ENCODE measurements at places on chromosomes 4 and X. TPM values are rescaled to one million over a fixed set of nuclear protein-coding genes. Genes with fewer than 3 reads are reported as not detected.

GRCh38 chr4:109588176-109588575 is 28.1 kb downstream of the MCUB start:
- no peak for DNase-seq

The HTN3 gene
- not detected for total RNA-seq

GRCh38 chr4:47915378-47915777 is 995 bp upstream of the NFXL1 start:
- DNase-seq, result no peak

The GUCY1B1 gene
- 16.5 TPM for total RNA-seq

DNA sequence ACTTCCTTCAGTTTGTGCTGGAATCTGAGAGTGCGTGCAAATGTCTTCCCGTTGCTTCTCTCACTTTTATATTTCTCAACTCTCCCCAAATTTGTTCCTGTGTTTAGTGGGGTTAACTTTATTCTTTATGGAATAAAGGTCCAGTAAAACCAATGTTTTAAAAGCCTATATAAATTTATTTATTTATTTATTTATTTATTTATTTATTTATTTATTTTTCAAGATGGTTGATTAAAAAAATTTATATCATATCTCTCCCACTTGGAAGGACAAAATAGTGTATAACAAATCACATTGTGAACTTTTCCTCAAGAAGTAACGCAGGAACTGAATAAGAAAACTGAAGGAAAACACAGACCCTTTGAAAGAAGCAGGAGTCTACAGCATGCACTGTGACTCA is 95.3 kb upstream of the ITM2A start:
- no peak for DNase-seq

DNA sequence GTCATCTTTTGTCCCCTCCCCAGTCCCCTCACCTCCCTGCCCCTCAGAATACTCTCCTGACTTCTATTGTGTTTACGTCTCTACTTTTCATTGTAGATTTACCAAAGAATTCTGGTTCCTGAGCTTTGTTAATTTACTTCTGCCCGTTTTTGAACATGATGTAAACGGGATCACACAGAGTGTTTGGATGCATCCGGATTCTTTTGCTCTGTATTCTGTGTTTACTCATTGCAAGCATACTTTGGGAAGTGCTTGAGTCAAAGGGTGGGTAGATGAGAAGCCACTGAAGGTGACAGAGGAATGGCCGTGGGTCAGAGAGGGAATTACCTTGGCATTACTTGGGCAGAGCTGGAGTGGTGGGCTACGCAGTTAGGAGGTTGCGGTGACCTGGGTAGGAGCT is 18.0 kb downstream of the CLCN4 start:
- no peak for DNase-seq

DNA sequence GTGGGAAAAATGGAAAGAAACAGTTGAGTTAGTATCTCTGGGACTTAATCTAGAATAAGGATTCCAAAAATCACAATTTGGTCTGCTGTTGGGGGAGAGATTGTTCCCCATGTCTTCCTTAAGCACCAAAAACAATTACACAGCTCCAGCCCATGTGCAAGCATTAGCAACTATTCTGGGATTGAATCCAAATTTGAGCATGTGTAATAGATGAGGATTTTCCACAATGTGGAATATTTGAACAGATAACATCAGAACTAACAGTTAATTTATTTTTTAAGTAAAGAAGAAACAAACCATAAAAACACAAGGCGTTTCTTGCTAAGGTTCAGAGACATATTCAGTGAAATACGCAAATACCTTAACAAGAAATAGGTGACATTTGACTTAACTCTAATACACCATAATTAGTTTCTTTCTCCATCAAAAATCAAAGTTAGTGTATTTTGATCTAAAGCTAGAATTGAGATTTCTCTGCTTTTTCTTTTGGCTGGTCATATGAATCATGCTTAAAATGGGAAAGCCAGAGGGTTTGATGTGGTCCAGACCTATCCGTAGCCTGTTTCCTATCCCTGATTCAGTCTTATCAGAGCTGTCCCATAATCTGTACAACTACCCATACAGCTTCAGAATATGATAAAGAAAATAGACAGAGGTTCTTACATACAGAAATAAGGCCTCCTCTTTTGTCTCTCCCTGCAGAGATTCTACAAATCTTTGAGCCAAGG is 413.4 kb downstream of the PACRGL start:
- DNase-seq, result peak; percentile 80

GRCh38 chr4:180356766-180357165 is 1886.4 kb upstream of the TENM3 start:
- no peak for DNase-seq

GRCh38 chr4:41185614-41186592 is 28.4 kb downstream of the APBB2 start:
- DNase-seq, result peak; percentile 32

DNA sequence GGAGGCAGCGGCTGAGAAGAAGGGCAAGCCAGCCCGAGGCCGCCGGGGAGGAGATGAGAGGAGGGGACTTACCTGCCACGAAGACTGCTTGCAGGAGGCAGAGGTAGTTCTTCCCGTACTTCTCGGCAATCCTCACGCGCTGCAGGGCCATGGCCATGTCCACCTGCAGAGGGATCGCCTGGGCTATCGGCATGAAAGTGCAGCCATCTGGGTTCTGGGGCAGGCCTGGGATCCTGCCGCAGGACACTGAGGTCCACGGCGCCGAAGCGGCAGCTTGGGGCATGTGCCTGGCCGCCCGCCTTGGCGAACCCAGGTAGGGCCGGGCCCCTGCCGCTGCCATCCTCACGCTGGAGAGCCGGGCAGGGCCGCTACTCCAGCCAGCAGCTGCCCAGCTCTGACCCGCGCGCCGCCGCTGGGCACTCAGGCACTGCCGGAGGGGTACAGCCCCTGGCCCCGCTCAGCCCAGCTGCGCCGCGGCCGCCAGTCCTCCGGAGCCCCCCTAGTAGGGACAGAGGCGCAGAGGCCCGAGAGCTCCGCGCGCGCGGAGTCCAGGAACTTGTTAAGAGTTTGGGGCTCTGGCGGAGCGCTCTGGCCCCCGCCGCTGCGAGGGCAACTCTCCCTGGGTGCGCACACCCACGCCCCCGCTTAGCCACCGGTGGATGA is 16.0 kb downstream of the MCF2 start:
- DNase-seq, result no peak

- DNase-seq, result no peak
These were observed 109.5 kb downstream of the FRAS1 start for GRCh38 chr4:78166622-78167021.

DNA sequence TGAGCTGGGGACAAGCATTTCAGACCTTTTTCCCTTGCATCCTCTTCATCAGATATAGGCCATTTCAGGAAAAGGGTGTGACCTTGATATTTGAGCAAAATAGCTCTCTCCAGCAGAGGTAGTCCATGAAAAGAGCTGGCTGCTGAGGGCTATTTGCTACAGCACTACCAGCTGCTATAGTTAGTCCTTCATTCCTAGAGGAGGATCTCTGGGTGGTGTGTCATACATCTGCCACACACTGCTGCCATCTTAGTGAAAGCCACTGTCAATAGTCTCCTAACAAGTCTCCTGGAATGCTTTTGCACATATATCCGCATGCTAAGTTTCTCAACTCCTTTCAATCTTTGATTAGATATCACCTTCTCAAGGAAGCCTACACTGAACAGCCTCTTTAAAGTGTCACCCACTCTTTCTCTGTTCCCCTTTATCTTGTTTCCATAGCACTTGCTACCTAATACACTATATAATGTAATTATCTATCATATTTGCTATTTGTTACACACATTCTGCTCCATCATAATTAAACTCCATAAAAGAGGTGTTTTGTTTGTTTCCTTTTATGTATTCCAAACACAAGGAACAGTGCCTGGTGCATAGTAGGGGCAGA is 131.9 kb downstream of the TBC1D19 start:
- DNase-seq, result no peak

The ACE2 gene
- total RNA-seq, result 3.6 TPM

DNA sequence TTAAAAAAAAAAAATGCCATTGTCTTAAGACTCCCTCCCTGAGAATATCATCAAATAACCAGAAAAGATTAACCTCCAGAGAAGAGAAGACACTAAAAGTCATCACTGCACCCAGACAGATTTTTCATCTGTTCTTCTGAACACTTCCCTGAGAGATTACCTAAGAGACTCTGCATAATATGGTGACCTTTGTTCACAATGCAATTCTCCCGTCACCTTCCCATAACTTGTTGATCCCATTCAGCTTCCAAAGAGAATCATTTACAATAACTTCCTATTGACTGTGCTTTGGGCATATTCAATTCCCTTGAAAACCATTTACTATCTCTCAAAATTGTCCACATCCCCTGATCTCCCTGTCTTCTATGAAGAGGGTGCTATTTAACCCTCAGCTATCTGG is 85.1 kb upstream of the SMAD1 start:
- DNase-seq, result no peak

DNA sequence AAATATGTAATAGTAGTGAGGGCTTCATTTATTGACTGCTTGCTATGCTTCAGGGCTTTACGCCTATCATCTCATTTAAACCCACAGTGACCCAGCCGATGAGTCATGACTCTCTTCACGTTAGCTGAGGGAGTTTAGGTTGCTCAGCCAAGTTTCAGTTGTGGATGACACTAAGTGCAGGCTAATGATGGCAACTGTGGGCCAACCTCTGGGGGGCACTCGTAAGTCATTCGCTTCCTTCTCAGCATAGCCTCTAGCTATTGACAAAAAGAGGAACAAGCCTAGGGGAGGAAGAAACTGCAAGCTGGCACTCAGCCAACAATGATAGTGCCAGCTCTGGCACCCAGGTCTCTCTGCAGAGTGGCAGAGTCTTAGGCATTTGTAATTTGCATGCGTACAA is 325.0 kb downstream of the ARHGAP10 start:
- DNase-seq, result no peak

The RNF175 gene
- 0.15 TPM for total RNA-seq

GRCh38 chr4:135277068-135277979 is 1075.7 kb upstream of the PABPC4L start:
- DNase-seq, result no peak

The SPATA18 gene
- total RNA-seq, result 33.4 TPM

The CTAG1B gene
- not detected for total RNA-seq

DNA sequence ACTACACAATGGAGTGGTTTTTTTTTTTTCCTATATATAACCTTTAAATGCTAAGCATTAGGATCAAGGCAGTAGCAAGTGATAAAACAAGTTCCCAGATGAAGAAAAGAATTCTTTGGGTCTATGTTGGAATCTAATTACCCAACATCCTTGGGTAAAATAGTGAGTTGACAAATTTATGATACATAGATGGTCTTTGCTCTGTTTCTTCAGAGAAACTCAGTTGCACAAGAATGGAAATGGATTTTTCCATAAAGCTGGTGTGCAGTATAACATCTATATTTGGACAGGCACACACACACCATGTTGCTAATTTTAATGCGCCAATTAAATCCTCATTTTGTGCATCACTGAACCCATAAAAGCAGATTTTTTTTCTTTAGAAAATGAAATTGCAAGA is 137.0 kb upstream of the MED14 start:
- DNase-seq, result no peak

- peak; percentile 95 for DNase-seq
These were observed 70.9 kb upstream of the CBR4 start for GRCh38 chr4:169080981-169081380.

- no peak for DNase-seq
These were observed 177.1 kb downstream of the NHS start for GRCh38 chrX:17552044-17552650.

- no peak for DNase-seq
These were observed 545.3 kb upstream of the GRID2 start for GRCh38 chr4:91758487-91758886.

- DNase-seq, result no peak
These were observed 141.0 kb downstream of the ARX start for GRCh38 chrX:24874604-24875247.

DNA sequence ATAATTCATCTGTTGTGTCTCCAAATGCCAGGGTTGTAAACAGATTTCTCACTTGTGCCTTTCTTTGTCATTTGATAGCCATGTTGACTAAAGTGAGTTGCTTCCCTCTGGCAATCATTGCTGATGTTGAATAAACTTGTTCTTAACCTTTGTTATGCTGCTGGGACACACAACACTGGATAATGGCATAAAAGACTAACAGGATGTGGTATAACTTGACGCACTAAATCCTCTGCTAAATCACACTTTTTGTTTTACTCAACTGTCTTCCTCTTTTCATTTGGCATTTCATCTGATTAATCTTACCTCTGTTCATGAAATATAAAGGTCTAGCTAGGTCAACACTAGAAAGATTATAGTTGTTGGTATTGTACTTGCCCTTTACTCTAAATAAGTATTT is 17.6 kb upstream of the CXCL5 start:
- DNase-seq, result no peak

GRCh38 chr4:123102897-123103471 is 180.6 kb upstream of the NUDT6 start:
- peak; percentile 78 for DNase-seq

The LANCL3 gene
- total RNA-seq, result 10.7 TPM

DNA sequence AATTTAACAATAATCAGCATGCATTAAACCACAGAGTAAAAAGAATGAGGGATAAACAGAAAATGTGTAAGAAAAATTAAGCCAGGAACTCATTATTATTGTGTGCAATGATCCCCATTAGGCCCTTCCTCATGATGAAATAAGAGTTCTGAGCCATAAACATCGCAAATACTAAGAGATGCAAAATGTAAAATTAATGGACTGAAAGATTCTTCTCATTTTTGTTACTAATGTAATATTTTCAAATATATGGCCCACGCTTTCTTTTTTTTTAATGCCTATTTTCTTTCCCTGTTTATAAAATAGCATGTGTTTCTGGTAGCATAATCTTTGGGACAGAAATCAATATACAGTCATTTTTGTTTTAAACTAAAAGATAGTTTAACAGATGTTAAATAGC is 281.0 kb downstream of the PDGFC start:
- no peak for DNase-seq

- DNase-seq, result no peak
These were observed 20.3 kb upstream of the ABCG2 start for GRCh38 chr4:88178626-88179231.

The UNC5C gene
- total RNA-seq, result 6.9 TPM

- no peak for DNase-seq
These were observed 1.6 kb upstream of the PCDH18 start for GRCh38 chr4:137533855-137534254.

- no peak for DNase-seq
These were observed 12.3 kb upstream of the DDX53 start for GRCh38 chrX:22987452-22987851.
